ENCODE measurements at places on chromosomes 5 and 9. TPM values are rescaled to one million over a fixed set of nuclear protein-coding genes. Genes with fewer than 3 reads are reported as not detected.
A peak's percentile ranks its signal among the peaks of the same experiment; 100 is the strongest.

- no peak for DNase-seq
These were observed 71.5 kb downstream of the DOCK8 start for GRCh38 chr9:286071-286740.

DNA sequence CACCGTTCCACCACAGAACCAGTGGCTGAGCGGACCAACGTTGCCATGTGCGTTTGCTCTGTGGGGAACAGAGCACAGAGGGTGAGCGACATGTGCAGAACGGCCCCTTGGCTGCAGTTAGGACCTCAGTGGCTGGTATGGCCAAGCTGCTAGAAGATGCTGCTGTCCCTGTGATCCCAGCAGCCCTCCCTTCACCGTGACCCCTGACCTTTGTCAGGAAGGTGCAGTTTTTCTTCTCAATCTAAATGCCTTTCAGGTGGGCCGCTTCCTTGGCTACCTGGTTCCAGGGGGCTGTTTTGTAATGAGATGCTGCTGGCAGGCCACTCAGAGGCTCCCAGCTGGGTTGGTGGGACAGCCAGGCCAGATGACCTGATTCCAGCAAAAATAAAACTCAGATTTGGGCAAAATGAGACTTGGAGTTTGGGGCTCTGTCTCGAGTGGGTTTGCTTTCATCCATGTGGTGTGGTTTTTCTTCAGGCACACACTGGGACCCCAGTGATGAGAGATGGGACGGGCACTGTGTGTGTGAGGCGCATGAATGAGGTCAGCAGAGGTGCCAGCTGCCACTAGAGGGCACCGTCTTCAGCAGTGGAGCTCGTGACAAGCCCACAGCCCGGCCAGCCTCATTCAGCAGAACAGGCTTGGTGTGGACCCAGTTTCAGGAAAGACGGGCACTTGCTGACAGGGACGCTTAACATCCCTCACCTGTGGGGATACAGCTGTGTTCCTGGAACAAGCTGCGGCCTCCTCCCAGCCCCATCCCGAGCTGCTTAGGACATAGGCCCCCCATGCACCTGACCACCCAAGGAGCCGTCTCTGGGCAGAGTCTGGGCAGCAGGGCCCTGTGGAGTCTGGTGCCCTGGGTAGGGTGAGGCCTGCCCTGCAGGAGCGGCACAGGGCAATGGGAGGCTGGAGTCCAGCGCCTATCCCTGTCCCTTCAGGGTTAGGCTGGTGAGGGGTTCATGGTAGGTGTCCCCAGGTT lies 4.1 kb downstream of the MRPS2 start:
- peak; percentile 57 for DNase-seq

Gene IFNA13
- not detected for total RNA-seq

- DNase-seq: no peak
These were observed 120.3 kb downstream of the INVS start for GRCh38 chr9:100219347-100219746.

- peak; percentile 20 for DNase-seq
These were observed 449 bp upstream of the PCSK5 start for GRCh38 chr9:75889977-75890471.

All from heart right ventricle (tissue), 16 donors.